PC-9 (cell line): ENCODE measurements at places on chromosomes 6 and 20. TPM values are rescaled to one million over a fixed set of nuclear protein-coding genes. Genes with fewer than 3 reads are reported as not detected.

GRCh38 chr20:16243470-16243869 is 329.8 kb downstream of the KIF16B start:
- DNase-seq: no peak

DNA sequence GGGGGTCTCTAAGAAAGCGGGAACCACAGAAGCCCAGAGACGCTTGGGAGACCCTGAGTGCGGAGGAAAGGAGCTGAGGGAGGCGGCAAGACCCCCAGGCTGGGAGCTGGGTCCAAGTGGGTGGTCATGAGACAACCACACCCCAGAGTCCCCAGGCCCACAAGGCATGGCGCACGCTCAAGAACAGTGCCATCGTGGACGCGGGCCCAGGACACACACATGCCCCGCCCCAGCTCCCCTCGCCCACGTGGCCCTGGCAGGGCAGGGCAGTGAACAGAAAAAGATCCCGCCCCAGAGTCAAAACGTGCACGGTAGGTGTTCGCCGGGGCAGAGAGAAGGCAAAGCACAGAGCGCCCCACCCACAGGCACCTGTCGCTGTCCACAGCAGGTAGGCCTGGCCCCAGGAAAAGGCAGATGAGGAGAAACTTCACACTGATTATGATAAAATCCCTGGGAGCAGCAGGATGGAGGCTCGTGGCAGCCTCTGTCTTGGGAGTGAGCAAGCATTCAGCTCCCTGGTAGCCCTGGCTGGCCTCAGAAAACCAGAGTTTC is 50.0 kb downstream of the BPIFB1 start:
- DNase-seq: no peak

NKAIN2 gene
- total RNA-seq: 0.25 TPM in 1 of 2 replicates, not detected in the other

GRCh38 chr20:40354880-40355279 is 334.2 kb downstream of the MAFB start:
- DNase-seq: no peak

- DNase-seq: no peak
Observed at GRCh38 chr6:53300656-53301551, 47.8 kb downstream of the ELOVL5 start.

- DNase-seq: no peak
Observed at GRCh38 chr6:14241255-14242070, 123.9 kb downstream of the CD83 start.

DNA sequence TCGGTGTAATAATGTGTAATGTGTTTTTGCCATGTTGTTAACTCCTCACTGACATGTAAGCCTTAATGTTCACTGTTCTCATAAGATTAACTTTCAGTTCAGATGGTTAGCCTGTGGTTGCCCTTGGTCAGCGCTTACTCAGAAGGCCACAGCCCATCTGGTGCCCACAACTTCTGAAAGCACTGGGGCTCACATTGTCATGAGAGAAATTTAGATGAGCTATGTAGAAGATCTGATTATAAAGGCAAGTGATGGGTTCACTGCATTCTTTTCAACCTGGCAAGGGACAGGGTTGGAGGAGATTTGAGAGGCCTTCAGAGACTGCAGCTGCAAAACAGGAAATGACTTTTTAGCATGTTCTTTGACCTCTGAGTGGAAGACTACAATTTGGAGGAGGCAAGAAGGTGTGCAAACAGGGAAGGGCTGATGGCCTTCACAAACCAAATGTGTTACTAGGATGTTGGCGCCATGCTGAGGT is 242.3 kb upstream of the SUPT3H start:
- no peak for DNase-seq

PHACTR3 gene
- total RNA-seq: 0.41 and 0.50 TPM in 2 replicates

SLC22A23 gene
- 13.5 and 16.3 TPM in 2 replicates for total RNA-seq

PPIL6 gene
- 13.0 and 15.5 TPM in 2 replicates for total RNA-seq

- no peak for DNase-seq
Observed at GRCh38 chr6:4371207-4371921, 236.0 kb upstream of the ECI2 start.

DNA sequence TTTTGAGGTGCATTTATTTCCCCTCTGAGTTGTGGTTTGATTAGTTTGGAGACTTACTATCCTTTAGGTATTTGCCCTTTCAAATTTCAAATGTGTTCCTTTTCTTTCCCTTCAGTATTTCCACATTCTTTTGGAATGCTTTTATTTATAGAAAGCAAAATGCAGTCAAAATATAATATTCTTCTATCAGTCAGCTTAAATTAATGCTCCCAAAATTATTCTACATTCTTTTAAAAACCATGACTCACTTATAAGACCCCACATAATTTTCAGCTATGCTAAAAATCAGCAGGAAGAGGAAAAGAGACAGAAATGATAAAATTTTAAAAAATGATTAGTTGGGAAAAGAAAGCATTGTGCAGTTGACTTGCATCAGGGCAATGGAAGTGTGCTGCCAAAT is 180.0 kb upstream of the SMLR1 start:
- DNase-seq: no peak

LTB gene
- 0.63 TPM in 1 of 2 replicates, not detected in the other for total RNA-seq

DNA sequence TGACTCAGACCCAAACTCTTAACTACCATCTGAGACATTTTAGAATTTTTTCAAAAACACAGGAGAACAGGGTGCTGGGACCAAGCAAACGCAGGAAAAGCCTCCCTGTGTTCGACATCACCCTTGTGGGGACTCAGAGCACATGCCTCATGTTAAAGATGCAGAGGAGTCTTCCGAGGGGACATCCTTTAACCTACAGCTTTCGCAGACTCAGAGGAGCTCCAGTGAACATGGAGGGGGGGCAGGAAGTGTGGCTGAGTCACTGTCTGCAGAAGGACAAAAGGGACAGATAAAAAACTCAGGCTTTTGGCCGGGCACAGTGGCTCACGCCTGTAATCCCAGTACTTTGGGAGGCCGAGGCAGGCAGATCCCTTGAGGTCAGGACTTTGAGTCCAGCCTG is 15.1 kb downstream of the BMP7 start:
- no peak for DNase-seq

MAS1 gene
- not detected in 2 replicates for total RNA-seq

- DNase-seq: no peak
Observed at GRCh38 chr6:26597821-26598220, 1.1 kb downstream of the ABT1 start.

- DNase-seq: peak; percentile 69
Observed at GRCh38 chr20:49976542-49976941, 6.2 kb upstream of the SNAI1 start.

DNA sequence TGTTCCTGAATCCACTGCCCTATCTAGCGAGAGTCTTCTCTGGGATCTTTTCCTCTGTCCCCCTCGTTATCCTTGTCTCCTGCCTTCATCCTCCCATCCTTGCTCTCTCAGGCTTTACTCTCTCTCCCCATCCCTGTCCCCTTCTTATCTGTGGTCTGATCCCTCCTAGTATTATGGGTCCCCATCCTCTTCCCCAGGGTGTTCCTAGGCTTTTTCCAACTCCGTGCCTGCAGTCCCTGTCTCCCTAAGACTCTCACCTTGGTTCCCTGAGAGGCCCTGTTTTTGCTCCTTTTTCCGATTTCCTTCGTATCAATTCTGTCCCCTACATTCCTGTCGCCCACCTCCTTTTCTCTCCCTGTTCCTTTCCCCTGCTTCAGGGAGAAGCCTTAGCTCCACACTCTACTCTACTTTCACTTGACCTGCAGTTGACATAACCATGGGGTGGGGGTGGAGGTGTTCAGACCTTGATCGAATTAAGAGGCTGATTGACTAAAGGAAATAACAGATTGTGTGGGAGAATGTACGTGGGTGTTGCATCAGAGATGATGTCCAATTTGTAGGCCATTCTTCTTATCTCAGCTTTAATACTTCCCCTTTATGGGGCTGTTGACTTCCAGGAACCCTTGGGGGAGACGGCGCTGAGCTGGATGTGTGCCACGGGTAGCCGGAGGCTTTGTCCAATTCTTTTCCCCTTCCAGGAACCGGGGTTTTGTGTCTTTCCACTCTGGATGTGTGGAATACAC is 905 bp downstream of the PPARD start:
- no peak for DNase-seq

WRNIP1 gene
- total RNA-seq: 61.4 and 69.5 TPM in 2 replicates

- no peak for DNase-seq
Observed at GRCh38 chr6:83974409-83975050, 59.0 kb upstream of the MRAP2 start.

GRCh38 chr6:44036699-44037101 is 90.6 kb downstream of the MRPL14 start:
- no peak for DNase-seq

DNA sequence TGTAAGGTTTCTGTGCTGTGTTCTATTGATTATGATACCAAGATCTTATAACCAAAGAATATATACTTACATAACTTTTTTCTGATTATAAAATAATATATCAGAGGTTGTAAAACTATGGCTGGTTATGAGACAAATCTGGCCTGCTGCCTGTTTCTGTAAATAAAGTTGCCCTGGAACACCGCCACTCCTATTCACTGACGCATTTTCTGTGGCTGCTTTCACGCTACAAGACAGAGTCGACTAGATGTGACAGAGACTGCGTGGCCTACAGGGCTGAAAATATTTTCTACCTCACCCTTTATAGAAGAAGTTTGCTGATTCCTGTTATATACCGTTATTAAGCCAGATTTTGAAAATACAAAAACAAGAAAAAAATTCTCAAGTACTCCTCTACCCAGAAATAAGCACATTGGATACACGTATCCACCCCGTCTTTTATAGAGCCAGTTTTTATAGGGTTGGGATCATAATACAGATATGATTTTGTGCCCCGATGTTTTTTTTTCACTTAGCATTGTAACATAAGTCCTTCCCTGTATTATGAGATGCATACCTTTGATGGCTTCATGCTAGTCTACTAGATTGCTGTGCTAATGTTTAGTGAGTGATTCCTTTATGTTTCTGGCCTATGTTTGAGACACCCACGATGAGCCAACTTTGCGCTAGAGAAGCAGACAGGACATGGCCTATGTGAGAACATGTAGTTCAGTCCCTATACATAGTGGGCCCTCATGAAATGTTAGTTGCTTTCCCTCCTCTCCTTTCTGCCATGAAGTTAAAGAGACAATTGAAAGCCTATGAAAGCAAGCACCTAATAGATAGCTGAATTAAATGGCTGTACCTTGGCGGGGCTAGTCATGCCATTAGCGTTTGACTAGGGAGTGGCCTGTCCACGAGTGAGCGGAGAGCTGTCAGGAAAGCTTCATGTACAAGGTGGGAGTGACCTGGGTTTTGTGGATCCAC is 98.1 kb upstream of the KCNK16 start:
- no peak for DNase-seq

KCNG1 gene
- total RNA-seq: 0.55 TPM in 1 of 2 replicates, not detected in the other

MYBL2 gene
- total RNA-seq: 124 and 152 TPM in 2 replicates

DNA sequence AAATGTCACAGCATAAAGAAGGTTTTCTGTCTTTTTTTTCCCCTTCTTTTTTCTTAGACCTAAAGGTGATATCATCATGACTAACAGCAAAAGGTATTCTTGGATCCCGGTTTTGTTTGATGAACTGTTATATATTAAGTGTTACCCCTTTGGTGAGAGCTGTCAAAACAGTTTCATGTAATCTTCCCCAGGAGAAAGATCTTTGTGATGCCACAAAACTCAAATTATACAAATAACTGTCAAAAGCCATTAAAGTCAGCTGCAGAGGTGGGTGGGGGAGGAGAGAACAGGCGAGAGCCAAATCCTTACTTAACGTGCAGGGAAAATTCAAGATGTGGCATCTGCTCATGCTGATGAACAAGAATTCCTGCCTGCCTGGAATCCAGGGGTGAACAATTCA is 258.2 kb downstream of the BMP7 start:
- peak; percentile 67 for DNase-seq
